ENCODE measurements at places on chromosomes 12 and 14.

- no peak for DNase-seq
These were observed 47.0 kb upstream of the PDZRN4 start for GRCh38 chr12:41141104-41141503.

DNA sequence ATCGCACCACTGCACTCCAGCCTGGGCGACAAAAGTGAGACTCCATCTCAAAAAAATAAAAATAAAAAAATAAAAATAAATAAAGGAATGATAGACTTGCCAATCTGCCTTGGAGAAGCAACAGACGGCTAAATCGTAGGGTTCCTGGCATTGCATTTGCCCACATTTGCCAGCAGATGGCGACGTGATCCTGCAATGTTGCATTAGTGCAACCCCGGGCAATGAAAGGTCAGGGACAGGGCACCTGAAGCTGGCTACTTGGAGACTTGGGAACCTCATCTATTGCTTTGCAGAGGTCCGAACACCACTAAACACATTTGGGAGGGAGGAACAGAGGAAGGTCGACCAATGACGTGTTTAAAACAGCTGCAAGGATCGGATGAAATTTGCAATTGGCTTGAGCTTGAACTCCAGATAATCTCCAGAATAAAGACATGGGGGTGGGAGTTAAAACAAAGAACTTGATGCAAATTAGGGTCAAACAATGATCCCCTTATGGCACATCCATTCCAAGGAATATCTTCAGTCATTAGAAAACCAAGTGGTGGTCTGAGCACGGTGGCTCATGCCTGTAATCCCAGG is 34.6 kb downstream of the SPRING1 start:
- DNase-seq, result peak; percentile 73

- peak; percentile 82 for DNase-seq
These were observed 792.3 kb downstream of the TMEM121 start for GRCh38 chr14:106318700-106319099.

- no peak for DNase-seq
These were observed 9.0 kb downstream of the PAPOLA start for GRCh38 chr14:96511146-96511545.

DNA sequence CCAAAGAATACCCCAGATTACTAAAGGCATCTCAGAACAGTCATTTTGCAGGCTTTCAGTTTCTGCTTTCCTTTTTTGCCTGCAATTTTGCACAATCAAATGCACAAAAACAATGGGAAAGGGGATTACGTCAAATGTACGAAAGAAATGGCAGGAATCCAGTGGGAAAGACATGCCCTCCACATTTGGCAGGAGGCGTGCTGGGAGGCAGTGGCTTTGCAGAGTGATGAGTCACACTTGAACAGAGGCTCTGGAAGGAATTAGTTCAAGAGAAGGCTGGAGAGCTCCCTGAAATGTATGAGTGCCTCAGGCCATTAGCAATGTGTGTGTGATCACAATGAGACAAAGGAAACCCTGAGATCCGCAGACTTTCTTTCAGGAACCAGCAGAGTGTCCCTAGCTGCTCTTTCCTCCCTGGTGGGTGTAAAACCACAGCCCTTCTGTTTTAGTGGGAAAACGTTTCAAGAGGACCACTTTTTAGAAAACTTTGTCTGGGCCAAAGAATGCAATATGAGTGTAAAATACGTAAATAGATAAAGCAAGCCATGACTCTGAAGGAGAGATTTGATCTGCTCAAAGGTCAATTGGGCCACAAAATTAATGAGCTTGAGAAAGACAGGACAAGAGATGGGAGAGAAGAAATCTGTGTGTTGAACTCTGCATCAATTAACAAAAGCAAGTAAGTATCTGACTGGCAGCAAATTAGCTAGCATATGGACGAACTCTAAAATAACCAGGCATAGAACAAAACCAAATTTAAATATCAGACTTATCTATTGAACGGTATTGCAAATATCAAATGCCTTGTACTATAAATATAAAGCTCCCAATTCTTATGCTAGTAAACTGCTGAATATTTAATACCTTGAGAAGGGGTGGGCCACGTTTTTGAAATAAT is 155.4 kb upstream of the PDE3A start:
- DNase-seq, result no peak

DNA sequence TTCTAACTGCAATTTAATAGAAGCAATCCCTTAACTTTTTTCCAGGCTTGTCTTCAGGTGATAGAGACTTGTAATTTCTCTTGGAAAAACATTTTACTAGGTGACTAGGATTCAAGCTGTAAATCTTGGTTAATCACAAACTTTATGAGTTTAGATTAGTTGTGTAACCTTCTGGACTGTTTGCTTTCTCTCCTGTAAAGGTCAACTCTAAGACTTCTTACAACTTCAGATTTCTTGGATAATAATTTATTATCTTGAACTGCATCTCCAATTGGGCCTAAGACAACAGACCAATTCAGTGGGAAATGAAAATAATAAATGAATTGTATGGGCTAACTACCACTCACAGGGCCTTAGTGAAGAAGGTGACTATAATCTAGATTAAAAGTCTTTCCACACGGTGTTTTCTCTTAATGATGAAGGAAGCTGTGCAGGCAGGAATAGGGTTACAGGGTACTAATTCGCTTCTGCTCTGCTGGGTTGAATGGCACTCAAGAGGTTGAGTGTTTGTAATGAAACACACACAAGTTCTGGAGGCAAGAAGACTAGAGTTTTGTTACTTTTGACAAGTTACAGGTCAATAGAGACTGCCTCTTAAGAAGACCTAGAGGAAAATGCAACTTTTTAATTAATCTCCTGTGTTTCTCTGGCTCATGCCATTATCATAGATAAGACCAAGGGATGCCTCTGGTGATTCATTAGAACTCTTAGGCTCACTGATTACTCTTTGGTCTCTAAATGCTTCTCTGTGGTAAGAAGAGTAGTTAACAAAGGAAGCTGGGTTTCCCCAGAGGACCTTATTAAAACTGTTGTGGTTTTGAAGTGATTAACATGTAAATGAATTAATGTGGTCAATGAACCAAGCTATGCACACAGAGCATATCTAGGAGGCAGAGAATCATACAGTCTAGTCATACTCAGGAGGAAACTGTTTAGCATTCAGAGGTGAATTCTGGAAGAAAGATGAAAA is 30.0 kb upstream of the OR4E1 start:
- DNase-seq, result no peak

DNA sequence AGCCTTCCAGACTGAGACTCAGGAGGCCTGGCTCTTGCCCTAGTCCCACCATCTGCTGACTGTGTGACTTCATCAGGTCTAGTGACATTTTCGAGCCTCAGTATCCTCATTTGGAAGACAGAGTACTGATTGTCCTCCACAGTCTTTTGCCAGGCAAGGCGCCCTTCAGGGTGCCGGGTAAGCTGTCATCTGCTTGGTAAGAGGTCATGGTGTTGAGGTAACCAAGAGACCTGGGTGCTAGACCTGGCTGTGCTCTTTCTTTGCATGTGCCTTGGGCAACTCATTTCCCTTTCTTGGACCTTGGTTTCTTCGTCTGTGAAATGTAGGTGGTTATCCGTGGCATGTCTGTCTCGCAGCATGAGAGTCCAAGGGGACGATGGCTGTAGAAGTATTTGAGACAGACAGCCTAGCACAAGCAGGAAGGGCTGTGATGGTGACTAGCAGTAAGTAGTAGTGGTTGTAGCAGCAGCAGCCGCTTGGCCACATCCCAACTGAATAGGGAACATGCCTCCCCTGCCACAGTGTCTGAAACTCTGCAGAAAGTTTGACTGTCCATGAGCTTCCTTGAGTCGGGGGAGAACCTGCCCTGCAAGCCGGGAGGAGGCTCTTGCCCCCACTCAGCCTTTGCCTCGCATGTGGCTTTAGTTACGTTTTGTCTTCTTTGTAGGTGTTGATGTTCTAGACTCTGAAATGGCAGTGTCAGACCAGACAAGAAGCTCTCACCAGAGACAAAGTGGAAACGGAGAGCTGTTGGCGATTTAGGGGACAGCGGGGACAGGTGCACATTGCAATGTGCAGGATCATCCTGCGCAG is 40.3 kb downstream of the EVL start:
- DNase-seq, result peak; percentile 44

DNA sequence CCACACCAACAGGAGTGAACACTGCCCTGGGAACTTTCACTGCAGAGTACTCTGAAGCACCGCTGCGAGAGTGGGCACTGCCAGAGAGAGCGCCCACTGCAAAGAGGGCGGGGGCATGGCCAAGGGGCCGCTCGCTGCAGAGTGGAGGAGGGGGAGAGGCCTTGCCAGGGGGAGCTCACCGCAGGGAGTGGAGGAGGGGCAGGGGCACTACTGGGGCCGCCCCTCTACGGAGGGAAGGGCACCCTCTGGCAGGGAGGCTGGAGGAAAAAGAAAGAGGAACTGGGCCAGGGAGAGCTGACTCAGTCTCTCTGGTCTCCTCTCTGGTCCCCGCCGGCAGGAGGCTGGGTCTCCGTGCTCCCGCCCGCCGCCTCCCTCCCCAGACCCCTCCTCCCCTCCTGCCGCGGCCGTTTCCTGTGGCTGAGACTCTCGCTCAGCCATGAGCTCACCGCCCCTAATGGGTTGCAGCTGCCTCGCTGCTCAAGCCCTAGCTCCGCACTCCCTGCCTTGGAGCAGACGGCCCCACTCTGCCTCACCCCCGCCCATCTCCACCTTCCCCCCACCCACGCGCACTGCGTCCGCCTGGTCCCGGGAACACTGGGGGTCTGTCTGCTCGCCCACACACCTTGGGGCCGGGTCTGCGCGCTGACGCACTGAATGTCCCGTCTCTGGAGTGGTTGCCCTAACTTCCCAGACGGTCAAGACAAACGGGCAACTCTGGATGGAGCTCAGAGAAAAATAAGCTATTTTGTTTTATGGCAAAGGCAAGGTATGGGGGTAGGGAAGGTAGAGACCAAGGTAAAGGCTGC is 1.3 kb downstream of the ARHGEF40 start:
- peak; percentile 83 for DNase-seq

- no peak for DNase-seq
These were observed 22.7 kb upstream of the ANKRD9 start for GRCh38 chr14:102532204-102532658.

GRCh38 chr14:100629098-100629497 is 41.9 kb upstream of the BEGAIN start:
- no peak for DNase-seq

GRCh38 chr14:21120686-21121085 is 19.8 kb downstream of the TMEM253 start:
- no peak for DNase-seq

DNA sequence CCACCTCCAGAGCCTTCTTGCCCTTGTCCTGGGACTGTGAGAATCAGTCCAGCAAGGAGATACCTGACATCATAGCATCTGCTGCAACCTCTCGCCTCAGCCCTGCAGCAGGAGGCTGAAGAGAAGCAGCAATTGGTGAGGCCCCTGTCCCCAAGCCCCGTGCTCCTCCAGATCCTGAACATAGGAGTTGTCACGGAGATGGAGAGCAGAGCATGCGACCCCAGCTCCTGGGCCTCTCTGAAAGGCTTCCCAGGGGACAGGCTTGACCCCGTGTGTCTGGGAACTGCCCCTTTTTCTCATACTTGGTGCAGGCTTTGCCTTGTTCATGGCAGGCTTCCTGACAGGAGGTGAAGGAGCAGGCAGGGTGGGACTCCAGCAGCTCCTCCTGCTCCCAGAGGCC is 127.7 kb upstream of the PZP start:
- no peak for DNase-seq

GRCh38 chr12:29616664-29617406 is 119.3 kb upstream of the OVCH1 start:
- DNase-seq, result no peak

DNA sequence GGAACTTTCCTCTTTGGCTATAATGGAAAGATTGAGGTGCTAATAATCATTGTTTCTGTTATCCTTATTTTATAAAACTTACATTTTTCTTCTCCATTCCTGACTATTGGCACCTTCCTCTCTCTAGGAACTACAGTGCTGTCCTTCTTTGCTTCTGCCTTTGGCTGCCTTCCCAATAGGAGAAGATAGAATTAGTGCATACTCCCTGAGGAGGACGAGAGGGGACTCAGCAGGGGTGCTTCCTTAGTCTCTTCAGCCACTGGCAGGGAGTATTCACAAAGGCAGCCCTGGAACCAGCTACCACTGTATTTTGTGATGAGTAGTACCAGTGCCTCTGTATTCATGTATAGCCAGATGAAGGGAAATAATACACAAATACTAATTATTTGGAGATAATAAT is 208.5 kb downstream of the FOXG1 start:
- no peak for DNase-seq

DNA sequence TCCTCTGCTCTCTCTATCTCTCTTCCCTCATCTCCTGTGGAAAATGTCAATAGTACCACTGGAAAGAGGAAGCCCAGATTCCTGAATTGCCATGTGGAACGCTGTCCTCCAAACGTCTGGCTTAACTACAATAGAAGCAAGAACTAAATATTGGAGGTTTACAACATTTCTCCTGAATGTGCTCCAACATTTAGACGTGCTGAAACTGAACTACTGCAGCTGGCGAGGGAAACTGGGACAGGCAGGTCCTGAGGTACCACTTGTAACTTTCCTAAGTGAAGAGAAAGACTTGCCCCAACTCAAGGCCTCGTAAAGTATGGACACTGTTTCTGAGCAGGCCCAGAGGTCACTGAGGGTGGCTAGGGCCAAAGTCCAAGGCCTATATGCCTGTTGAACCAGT is 187.7 kb downstream of the NTF3 start:
- DNase-seq, result no peak

DNA sequence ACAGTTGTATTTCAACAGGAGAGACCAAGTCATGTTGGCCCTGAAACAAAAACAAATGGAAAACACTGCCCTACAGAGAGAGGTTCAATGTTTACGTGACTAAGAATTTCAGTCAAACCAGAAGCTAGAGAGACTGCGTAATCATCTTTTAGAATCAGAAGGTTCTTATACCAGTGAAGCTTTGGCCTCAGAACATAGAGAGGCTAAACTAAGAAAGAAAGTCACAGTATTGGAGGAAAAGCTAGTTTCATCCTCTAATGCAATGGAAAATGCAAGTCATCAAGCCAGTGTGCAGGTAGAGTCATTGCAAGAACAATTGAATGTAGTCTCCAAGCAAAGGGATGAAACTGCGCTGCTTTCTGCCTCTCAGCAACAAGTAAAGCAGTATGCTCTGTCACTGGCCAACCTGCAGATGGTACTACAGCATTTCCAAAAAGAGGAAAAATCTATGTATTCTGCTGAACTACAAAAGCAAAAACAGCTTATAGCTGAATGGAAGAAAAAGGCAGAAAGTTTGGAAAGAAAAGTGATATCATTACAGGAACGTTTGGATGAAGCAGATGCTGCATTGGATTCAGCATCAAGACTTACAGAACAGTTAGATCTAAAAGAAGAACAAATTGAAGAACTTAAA is 32.5 kb upstream of the NUAK1 start:
- peak; percentile 21 for DNase-seq

- DNase-seq, result no peak
These were observed 78.0 kb upstream of the MDM1 start for GRCh38 chr12:68410018-68410660.

- no peak for DNase-seq
These were observed 131.9 kb downstream of the MDGA2 start for GRCh38 chr14:47543459-47543858.

- DNase-seq, result peak; percentile 80
These were observed 33.4 kb upstream of the RNASE3 start for GRCh38 chr14:20857630-20858261.

Data from activated CD4-positive, alpha-beta memory T cell treated with anti-CD3 and anti-CD28 coated beads for 36 hours (primary cell).